Non-pigmented ciliary epithelial cell (primary cell): ENCODE measurements at places on chromosomes 16 and 17.

DNA sequence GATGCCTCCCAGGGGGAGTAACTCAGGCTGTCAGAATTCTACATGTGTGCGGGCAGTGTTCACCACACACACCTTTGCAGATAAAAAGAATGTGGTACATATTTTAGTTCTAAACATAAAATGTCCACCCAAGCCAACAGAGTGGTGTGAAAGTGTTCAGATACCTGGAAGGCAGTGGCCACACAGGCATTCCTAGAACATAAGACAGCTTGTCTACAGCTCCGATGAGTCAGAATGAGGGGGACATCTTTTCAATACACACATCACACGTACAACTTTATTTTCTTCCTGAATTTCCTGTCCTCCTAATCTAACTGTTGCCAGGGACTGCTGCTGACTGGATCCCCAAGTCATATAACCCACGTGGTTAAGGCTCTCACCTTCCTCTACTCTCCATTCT, 142.3 kb downstream of the ZFHX3 start:
- DNase-seq = peak; percentile 26

GRCh38 chr16:47694543-47694942, 233.4 kb downstream of the PHKB start:
- no peak for DNase-seq

- DNase-seq = no peak
Measured at GRCh38 chr17:43200127-43200526, 11.5 kb upstream of the TMEM106A start.

GRCh38 chr16:29858974-29859373, 4.1 kb downstream of the CDIPT start:
- no peak for DNase-seq

- no peak for DNase-seq
Measured at GRCh38 chr16:8959921-8960787, 3.6 kb downstream of the USP7 start.

- no peak for DNase-seq
Measured at GRCh38 chr16:86075488-86075785, 176.5 kb downstream of the IRF8 start.

GRCh38 chr17:64507413-64507782, 621 bp downstream of the CEP95 start:
- peak; percentile 51 for DNase-seq

- no peak for DNase-seq
Measured at GRCh38 chr16:66287416-66287815, 79.1 kb upstream of the CDH5 start.

- no peak for DNase-seq
Measured at GRCh38 chr16:19809693-19810092, 75.0 kb downstream of the GPRC5B start.

GRCh38 chr16:2042171-2042985, 5.3 kb downstream of the NTHL1 start:
- DNase-seq = no peak

- DNase-seq = no peak
Measured at GRCh38 chr16:50286681-50287080, 20.3 kb downstream of the ADCY7 start.

GRCh38 chr17:38511150-38512108, 83.2 kb downstream of the ARHGAP23 start:
- no peak for DNase-seq

- DNase-seq = no peak
Measured at GRCh38 chr17:67671493-67671892, 46.2 kb upstream of the NOL11 start.

GRCh38 chr16:67477960-67478554, 2.9 kb downstream of the ATP6V0D1 start:
- DNase-seq = no peak

DNA sequence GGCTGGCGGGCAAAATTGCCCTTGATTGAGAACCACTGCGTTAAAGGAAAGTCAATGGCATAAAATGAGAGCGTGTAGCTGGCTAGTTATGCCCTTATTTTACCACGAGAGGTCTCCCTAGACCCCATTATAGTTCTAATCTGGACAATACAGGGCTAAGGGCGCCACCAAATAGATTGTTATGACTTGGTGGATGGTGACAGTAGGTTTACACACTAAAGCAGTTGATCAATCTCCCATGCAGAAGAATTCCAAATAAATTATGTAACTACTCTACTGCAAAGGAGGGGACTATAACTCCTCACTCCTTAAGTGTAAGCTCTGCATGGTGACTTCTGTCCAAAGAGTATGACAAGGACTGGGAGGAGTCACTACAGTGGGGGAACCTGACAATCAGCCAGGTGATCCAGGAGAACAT, 20.4 kb upstream of the YPEL2 start:
- no peak for DNase-seq

- no peak for DNase-seq
Measured at GRCh38 chr17:44988044-44988942, 20.2 kb upstream of the C1QL1 start.

DNA sequence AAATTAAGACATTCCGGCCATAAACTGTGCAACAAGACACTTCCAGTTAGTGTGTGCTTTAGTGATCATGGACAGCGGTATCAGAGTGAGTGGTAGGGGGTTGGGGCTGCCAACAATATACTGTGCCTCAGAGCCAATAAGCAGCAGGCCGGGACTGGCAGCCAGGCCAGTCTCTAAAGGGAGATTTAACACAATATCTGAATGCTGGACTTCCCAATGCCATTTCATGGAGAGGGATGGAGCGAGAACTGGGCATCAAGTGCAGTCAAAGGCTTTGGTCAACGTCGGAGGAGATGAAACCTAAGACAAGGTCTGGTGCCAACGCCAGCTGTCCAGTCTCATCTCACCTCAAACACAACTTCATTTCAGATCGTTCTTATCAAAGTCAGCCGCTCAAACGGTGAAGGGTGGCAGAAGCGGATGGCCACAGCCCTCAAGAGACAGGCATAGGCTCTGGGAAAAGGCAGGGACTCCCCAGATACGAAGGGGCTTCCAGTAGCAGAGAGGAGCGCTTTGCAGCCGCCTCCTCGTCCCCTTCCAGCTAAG, 935 bp downstream of the USP32 start:
- DNase-seq = no peak

- DNase-seq = no peak
Measured at GRCh38 chr16:85168732-85169256, 56.5 kb upstream of the CIBAR2 start.

DNA sequence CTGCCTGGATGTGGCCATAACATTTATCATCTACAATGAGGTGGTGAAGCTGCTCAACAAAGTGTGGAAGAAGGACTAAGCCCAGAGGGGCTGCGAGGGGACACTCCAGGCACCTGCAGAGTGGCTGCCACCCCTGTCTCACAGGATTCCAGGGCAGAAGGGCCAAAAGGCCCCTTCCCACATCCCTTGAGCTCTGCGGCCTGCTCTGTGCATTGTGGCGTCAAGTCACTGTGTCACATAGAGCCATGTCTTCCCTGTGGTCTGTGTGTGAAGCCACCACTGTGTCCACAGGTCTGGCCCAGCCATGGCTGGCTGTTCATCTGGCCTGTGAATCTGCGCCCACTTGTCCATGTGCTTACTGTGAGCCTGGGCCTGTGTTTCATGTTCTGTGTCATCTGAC, 1714.6 kb downstream of the TP53TG3F start:
- no peak for DNase-seq

DNA sequence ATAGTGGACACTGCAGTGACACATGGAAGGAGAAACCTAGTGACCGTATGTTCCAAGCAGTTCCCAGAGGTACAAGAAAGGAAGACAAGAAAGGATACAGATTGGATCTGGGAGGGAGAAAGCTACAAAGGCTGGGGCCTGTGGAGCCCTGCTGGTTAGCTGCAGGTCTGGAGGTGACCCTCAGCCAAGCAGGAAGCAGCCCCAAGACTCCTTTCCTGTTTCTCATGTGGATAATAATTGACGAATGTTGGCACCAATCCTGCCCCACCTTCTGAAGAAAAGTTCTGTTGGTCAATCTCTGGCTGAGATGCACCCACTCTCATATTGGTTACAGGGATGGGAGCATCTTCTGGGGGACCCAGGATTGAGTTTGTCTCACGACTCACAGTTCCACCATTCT, 99.8 kb downstream of the SHISA6 start:
- no peak for DNase-seq

DNA sequence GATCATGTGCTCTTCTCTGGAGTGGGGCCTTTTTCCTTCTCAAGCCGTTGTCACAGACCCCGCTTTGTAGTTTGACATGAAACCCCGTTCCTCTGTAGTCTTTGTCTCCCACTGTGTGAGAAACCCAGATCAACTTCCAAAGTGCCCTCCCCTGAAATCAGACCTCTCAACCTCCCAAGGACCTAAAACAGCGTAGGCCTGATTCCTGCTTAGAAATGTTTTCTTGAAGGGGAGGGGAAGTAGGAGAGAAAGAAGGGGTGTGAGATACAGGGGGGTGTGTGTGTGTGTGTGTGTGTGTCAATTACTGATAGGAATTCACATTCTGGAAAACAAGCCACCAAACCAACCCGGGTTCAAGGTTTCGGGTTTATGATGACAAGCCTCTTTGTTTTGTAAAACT, 1.4 kb downstream of the UBE2O start:
- DNase-seq = no peak

GRCh38 chr17:76671123-76671911, 27.8 kb upstream of the ST6GALNAC1 start:
- peak; percentile 100 for DNase-seq
